ENCODE measurements at places on chromosomes 16 and 17. TPM values are rescaled to one million over a fixed set of nuclear protein-coding genes. Genes with fewer than 3 reads are reported as not detected.

GRCh38 chr17:6172642-6173330 lies 102.6 kb downstream of the WSCD1 start:
- DNase-seq, result no peak

GRCh38 chr16:16143931-16144330 lies 79.4 kb downstream of the ABCC6 start:
- no peak for DNase-seq

DNA sequence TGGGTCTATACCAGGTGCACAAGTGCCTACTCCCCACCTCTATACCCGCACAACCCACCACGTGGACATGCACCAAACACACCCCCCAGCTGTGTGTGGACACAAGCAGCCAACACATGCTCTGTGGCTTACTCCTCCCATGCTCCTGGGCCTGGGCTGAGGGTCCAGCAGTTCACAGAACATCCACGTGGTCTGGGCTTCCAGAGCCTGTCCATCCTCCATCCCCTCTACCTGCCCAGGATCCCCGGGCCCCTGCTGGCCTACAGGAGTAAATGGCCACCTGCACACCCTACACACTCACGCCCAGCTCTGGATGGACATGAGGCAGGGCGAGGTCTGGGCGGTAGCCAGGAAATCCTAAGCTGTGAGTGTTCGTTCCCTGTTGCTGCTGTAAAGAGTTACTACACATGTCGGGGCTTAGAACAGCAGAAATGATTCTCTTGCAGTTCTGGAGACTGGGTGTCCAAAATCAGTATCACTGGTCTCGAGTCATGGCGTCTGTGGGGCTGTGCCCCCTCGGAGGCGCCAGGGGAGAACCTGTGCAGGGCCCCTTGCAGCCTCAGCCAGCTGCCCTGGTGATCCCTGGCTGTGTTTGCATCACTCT lies 15.0 kb upstream of the RAI1 start:
- peak; percentile 75 for DNase-seq

DNA sequence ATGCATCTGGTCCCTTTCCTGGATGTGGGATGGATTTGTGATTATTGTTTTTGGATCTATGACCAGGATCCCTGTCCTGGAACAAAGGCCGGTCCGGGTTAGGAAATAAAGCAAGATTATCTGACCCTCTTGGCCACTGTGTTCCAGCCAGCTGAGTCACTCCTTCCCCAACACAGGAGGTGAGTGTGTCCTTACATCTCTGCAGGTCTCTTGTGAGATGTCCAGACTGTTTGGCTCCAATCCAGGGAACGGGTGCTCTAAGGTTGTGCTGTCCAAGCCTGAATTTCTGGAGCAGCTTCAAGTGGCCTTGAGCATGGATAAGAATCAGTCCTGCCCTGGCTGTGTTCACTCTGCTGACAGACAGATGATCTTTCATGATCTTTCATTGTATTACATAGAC lies 136.5 kb upstream of the CCL2 start:
- DNase-seq, result no peak

DNA sequence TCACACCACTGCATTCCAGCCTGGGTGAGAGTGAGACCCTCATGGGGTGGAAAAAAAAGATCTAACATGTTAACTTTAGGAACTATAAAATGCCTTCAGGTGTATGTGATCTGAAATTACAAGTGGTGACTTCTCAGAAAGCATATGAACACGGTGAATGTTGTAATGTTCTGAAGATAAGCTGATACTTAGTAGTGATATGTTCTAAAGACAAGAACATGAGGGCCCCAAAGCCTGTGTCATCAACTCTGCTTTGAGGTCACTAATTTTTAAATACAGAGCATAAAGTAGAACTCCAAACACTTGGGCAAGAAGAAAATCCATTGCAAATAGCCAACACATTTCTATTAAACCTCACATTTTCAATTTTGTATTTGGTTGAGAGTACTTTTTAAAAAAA lies 2.6 kb upstream of the FBF1 start:
- DNase-seq, result no peak

DNA sequence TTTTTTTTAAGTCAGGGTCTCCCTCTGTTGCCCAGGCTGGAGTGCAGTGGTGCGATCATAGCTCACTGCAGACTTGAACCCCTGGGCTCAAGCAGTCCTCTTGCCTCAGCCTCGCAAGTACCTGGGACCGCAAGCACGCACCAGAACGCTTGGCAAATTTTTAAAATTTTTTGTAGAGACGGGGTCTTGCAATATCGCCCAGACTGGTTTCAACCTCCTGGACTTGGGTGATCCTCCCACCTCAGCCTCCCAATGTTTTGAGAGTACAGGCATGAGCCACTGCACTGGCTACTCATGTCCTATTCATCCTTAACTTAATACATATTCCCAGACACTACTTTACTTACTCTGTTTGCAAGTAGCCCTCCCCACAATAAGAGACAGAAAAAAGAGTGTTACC lies 16.3 kb upstream of the RBL2 start:
- DNase-seq, result no peak

ALOX12 gene
- total RNA-seq, result not detected

LPCAT2 gene
- 18.6 TPM for total RNA-seq

- no peak for DNase-seq
Measured at GRCh38 chr16:57616876-57617275, 11.6 kb upstream of the ADGRG1 start.

IGSF6 gene
- total RNA-seq, result not detected

Measured in A172 (cell line).